Hindlimb muscle (tissue), 1 donor: ENCODE measurements at places on chromosomes 13 and 19. TPM values are rescaled to one million over a fixed set of nuclear protein-coding genes. Genes with fewer than 3 reads are reported as not detected.

FUT6 gene
- polyA plus RNA-seq: not detected

ZNF112 gene
- polyA plus RNA-seq: 4.9 TPM

GRCh38 chr19:1616396-1616795, 11.1 kb upstream of the UQCR11 start:
- no peak for DNase-seq

DNA sequence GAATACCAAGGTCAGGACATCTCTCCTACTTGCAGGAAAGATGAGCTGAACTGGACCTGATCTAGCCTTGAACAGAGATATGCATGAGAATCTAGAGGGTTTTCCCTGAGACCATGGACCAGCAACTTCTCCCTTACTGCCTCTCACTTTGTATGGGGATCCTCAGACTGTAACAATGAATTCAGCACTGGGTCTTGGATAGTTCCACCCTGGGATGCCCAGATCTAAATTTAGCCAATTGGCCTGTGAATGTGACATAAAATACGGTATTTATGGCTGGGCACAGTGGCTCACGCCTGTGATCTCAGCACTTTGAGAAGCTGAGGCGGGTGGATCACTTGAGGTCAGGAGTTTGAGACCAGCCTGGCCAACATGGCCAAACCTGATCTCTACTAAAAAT, 15.3 kb upstream of the LILRA2 start:
- no peak for DNase-seq

- no peak for DNase-seq
Measured at GRCh38 chr13:88806438-88806837, 1135.3 kb downstream of the SLITRK5 start.

DNA sequence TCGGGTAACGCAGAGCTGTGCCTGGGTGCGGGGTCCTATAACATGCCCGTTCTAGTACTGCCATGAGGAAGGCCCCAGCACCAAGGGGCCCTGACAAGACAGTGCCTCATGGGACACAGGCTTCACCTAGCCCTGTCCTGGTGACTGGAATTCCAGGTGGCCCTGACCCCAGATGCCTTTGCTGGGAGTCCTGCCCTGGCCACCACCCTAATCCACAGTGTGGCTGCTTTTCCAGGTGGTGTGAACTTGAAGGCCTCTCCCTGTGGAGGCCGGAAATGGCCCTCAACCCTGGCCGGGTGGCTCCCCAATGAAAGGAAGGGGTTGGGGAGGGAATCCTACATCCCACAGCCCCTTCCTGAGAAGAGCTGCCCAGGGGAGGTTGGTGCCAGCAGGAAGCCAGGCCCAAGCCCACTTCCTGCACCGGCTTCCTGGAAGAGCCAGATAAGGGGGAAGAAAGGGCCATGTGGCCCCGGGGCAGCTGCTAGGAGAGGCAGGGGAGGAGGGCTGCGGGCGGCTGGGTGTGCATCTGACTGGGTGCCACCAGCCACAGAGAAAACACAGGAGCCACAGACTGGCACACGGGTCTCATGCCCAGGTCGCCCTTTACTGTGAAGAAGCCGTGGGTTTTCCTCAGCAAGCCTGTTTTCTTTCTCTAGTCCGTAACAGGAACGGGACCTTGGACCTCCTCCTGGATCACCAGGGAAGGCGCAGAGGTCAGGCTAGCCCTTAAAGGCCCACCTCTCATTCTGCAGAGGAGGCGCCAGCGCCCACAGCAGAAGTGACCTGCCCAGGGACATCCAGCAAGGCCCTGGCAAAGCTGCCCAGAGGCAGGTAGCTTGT, 4.7 kb downstream of the LSM4 start:
- no peak for DNase-seq

- DNase-seq: no peak
Measured at GRCh38 chr19:11894851-11895250, 7.3 kb downstream of the ZNF69 start.

DNA sequence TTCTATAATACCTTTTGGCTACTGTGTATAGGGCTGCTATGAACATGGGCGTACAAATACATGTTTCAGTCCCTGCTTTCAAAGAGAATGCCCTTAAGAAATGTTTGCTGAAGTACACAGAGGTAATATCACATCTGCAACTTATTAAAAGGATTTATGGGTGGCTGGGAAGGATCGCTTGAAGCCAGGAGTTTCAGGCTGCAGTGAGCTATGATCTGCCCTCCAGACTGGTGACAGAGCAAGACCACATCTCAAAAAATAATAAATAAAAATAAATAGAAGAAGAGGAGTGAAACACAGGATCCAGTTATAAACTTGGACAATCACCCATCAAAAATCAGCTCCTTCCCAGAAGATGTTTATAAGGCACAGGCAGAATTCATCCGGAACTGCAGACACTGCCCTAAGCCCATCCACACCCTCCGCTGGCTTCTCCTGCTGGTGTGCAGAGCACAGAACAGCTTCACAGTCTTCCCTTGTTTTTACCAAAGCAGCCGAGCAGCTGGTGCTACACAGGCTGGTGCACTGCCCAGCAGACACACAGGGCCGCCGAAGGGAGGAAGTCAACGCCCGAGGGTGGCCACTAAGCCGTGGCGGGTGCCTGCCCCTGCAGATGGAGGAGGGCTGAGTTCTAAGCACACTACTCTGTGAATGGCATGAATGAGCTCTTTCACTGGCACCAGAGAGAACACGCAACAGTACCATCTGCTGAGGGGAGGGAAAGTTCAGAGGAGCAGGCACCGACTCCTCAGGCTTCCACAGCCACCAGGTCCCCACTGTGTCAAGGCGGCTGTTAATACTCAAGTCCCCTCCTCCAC, 44.0 kb downstream of the BRD4 start:
- no peak for DNase-seq

- DNase-seq: no peak
Measured at GRCh38 chr13:36914648-36915047, 5.4 kb downstream of the SMAD9 start.

- no peak for DNase-seq
Measured at GRCh38 chr19:2763687-2764086, 19.4 kb downstream of the SGTA start.

- no peak for DNase-seq
Measured at GRCh38 chr19:29086646-29087045, 126.3 kb downstream of the UQCRFS1 start.

DNA sequence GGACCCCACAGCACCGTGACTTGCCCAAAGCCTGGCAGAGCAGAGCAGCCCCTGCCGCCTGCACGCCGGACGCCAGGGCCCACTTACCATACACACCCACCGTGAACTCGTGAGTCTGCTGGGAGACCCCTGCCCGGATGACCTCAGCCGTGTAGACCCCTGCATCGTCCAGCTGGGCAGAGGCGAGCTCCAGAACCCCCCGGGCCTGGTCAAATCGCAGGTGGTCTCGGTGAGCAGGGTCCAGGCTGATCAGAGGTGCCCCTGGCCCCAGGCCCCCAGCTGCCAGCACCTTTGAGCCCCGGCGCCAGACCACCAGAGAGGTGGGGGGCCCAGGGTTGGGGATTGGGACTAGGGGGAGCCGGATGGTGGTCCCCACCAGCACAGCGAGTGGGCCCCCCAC, 873 bp downstream of the VSIG10L start:
- no peak for DNase-seq

DNA sequence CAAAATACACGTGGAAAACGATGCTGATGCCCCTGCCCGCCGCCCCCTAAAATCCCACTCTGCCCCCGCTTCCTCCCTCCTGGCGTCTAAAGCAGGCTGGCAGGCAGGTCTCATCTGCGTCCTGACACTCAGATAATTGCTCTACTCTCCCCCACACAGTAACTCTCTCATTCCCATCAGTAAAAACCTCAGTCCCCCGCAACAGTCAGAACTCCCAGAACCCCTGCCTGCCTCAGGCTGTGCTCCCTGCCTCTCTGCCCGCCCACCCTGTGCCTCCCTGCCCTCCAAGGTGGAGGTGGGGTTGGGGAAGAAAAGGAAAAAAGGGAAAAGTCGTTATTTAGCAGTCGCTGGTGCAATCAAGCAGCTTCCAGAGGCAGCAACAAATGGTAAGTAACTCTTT, 473.7 kb downstream of the EFNB2 start:
- no peak for DNase-seq

DNA sequence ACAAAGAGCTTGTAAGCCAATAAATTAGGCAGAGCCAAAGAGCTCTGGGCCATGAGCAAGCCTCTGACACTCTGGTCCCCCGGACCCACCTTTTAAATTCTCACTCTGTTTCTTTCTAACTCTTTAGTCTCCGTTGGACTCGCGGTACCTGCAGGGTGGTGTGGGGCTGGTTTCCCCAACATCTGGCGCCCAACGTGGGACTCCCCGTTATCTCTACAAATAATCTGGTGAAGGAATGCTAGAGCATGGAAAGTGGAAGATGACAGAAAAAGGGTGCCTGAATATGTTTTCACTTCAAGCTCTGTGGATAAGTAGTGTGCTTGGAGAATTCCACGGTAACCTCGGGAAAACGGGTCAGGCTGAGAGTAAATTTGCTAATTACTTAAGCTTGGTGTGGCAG, 36.5 kb upstream of the CYP2B6 start:
- DNase-seq: no peak

GRCh38 chr13:110559986-110560385, 1.5 kb downstream of the RAB20 start:
- DNase-seq: no peak
